ENCODE measurements at places on chromosomes 7 and 10. TPM values are rescaled to one million over a fixed set of nuclear protein-coding genes. Genes with fewer than 3 reads are reported as not detected.

Gene SH3PXD2A
- 27.7 TPM for total RNA-seq

Gene EBLN1
- not detected for total RNA-seq

Gene EPDR1
- 99.3 TPM for total RNA-seq

- no peak overlapping the region for H3K4me3 ChIP-seq
- H3K27me3 ChIP-seq: no peaks in the 10 kb centered on the region
- no peaks in the 10 kb centered on the region for H3K36me3 ChIP-seq
These were observed 72.4 kb downstream of the AUTS2 start for GRCh38 chr7:69670701-69671100.

DNA sequence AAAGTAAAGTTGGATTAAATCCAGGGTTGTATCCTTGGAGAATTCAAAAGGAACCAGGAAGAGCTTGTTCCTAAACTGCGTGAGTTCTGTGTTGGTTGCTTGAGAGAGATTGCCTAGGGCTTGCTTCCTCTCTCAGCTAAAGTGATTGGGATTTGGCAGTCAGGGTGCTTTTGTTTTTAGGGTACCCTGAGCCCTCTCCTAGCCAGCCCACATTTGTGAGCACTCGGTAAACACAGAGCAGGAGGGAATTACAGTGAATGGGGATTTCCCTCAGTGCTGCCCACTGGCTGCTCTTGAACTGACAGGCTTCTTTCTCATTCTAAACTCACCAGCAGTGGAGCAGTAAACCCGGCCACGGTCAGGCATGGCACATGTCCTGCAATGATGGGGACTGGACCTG is 146.9 kb downstream of the TPST1 start:
- peaks cover 40% of the 10 kb centered on the region for H3K4me1 ChIP-seq
- DNase-seq: no peak
- no peaks in the 10 kb centered on the region for H3K27me3 ChIP-seq
- peak overlapping the region; percentile 15 for H3K27ac ChIP-seq
- H3K36me3 ChIP-seq: peaks cover 3% of the 10 kb centered on the region

DNA sequence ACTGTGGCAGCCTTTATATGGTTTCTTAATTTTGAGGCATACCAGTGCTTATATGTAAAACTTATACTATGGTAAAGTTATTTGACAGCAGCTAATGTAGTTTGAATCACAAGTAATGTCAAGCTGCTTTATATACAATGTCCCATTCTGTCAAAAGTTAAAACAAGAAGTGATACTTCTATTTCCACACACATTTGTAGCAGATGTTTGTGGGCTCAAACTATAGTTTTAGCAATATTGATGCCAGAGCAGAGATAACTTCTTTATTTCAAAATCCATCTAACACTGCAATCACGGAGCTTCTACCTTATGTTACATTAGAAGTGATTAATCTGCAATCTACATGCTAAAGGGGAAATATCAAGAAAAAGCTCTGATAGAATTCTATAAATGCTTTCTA is 149.6 kb downstream of the ADK start:
- no peak overlapping the region for H3K4me3 ChIP-seq
- DNase-seq: no peak
- H3K36me3 ChIP-seq: no peaks in the 10 kb centered on the region
- H3K4me1 ChIP-seq: no peaks in the 10 kb centered on the region

- no peaks in the 10 kb centered on the region for H3K27me3 ChIP-seq
- peak overlapping the region; percentile 83 for H3K27ac ChIP-seq
- DNase-seq: no peak
- H3K36me3 ChIP-seq: no peaks in the 10 kb centered on the region
- H3K4me3 ChIP-seq: no peak overlapping the region
These were observed 111.2 kb upstream of the KLF6 start for GRCh38 chr10:3896161-3896560.

DNA sequence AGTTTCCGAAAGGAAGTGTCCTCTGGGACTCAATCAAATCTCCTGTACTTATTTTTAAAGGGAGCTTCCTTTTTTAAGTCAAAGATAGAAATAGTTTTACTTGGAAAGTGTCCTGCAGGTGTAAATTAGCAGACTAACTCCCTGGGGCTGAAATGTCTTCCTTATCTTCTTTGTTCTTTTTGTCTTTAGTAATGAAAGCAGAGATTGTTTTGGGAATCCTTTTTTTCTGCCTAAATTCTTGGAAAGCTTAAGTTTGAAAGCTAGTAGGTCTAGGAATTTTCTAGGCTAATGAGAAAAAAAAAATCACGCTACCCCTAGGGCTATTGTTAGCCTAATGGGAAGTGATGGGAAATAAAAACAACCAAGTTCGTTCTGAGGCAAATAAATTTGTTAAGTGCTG is 139.1 kb upstream of the CSTF2T start:
- no peak overlapping the region for H3K4me3 ChIP-seq
- H3K4me1 ChIP-seq: no peaks in the 10 kb centered on the region
- DNase-seq: no peak

DNA sequence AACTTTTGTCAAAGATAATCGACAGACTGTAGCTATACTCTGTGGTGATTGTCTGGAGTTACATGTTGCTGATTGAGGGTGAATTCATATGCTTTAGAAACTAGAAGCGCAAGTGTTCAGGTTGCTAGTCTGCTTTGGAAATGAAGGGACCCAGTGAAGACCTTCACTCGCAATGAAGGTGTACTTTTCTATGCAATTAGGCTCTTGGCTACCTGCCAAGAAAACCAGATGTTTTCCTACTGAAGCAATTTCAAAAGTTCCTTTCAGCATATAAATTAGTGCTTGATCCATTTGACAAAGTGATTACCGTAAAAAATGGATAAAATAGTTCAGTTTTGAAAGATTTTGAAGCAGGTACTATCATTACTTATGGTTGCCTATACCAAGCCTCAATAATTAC is 10.0 kb upstream of the STK31 start:
- H3K27me3 ChIP-seq: no peaks in the 10 kb centered on the region
- H3K4me1 ChIP-seq: no peaks in the 10 kb centered on the region
- H3K36me3 ChIP-seq: no peaks in the 10 kb centered on the region
- no peak for DNase-seq

- no peak overlapping the region for H3K27ac ChIP-seq
- H3K36me3 ChIP-seq: no peaks in the 10 kb centered on the region
These were observed 39.8 kb downstream of the SEM1 start for GRCh38 chr7:96669812-96670211.

- H3K27me3 ChIP-seq: no peaks in the 10 kb centered on the region
- no peak overlapping the region for H3K27ac ChIP-seq
- DNase-seq: no peak
- peaks cover 5% of the 10 kb centered on the region for H3K4me1 ChIP-seq
These were observed 5.2 kb downstream of the PEX1 start for GRCh38 chr7:92523110-92523509.
